ENCODE measurements at places on chromosomes 16 and 17.

DNA sequence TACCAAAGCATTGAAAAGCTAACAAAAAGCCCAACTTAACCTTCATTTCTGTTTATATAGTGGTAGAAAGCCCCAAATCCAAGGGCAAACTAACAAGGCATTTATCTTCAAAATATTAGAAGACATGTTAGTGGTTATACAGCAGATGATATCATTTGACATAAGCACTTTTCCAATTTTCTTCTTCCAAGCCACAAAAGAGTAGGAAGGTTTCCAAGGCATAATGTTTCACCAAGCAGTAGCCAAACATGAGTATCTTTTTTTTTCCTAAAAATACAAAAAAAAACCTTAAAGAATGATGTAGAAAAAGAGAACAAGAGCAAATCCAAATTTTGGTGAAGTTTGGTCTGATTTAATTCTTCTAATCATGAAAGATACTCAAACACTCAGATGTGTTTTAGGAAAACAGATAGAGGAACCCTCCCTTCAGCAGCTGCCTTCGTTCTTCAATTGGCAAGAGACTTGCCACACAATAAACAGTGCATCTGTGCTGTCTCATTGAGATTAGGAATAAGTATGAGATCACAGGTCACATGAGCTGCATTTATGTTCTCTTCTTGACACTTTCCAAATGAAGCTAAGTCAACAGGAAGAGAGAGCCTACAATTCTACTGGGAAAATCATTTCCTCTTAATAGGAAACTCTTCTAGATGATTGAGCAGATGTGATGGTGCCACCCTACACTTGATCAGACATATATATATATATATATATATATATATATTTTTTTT lies 106.7 kb downstream of the TTC19 start:
- no peak for DNase-seq

GRCh38 chr17:79073016-79073705 lies 1.5 kb upstream of the ENGASE start:
- no peak for DNase-seq

- DNase-seq, result no peak
Measured at GRCh38 chr17:21042458-21043295, at the start of gene USP22. Gene USP22 (minus strand): TSS chr17:21043011. CDS start chr17:21042835, 176 bp downstream.

GRCh38 chr17:27535975-27536374 lies 79.7 kb downstream of the KSR1 start:
- no peak for DNase-seq

DNA sequence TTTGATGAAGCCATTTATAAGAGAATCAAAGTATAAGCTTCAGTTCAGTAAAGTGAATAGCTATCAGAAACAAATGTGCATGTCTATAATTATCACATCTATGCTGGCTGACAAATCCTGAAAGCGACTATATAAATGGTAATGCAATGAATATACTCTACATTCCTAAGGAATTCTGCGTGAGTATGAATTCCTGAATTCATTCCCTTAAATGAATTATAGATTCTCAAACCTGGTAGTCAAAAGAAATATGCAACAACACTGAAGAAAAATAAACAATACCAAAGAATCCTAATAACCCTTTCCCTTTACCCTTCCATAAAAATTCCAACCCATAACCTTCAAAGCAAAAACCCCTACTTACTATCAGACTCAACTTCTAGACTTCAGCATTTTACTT lies 416.6 kb upstream of the PMFBP1 start:
- no peak for DNase-seq

- no peak for DNase-seq
Measured at GRCh38 chr16:62029947-62030346, 6.3 kb downstream of the CDH8 start.

GRCh38 chr16:88957887-88958577 lies 19.0 kb downstream of the CBFA2T3 start:
- no peak for DNase-seq

DNA sequence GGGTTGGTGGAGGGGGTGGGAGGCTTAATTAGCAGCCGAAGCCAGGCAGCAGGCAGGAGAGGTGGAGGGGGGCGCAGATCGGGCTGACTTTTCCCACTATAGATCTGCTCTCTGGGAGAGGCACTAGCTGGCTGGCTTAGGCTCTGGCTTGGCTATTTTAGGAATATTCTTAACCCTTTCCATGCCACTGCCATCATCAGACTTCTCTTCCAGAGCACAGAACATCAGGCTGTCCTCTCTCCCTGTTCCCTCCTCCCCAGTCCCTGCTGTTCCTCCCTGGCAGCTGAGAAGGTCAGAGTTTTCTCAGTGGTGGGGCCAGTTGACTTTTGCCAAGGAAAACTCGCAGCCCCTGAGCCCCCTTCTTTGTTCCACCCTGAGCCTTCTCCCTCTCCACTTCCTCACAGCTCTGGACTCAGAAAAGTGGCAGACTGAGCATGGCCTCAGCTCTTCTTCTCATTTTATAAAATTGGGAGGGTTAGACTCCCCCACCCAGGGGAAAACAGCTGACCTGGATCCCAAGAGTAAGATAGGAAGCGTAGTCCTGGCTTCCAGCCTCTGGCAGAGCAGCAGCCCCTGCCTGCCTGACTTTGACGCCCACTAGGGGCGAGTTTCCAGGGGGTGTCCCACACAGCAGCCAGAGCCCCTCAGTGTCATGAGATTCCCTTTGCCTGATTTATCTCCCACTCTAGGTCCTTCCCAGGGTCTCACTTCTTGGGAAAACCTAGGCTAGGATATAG lies 9.9 kb upstream of the C1QL1 start:
- DNase-seq, result no peak

- DNase-seq, result no peak
Measured at GRCh38 chr17:57597531-57598453, 147.3 kb downstream of the CCDC182 start.

DNA sequence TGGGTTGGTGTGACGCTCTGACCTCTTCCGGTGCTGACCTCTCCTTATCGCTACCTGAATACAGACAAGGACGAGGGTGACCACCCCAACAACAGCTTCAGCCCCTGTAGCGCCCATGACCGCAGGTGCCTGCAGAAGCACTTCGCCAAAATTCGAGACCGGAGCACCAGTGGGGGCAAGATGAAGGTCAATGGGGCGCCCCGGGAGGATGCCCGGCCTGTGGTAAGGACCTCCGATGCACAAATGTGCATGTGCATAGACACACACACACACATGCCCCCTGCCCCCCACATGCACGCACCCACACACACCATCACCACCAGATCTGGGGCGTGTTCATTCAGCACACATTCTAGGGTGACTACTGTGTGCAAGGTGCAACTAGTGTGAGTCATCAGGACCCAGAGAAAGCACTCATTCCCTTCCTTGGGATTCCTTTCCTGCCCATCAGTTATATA lies 9.7 kb downstream of the IGFBP4 start:
- no peak for DNase-seq

GRCh38 chr17:39979016-39979670 lies 1.5 kb upstream of the PSMD3 start:
- DNase-seq, result no peak

DNA sequence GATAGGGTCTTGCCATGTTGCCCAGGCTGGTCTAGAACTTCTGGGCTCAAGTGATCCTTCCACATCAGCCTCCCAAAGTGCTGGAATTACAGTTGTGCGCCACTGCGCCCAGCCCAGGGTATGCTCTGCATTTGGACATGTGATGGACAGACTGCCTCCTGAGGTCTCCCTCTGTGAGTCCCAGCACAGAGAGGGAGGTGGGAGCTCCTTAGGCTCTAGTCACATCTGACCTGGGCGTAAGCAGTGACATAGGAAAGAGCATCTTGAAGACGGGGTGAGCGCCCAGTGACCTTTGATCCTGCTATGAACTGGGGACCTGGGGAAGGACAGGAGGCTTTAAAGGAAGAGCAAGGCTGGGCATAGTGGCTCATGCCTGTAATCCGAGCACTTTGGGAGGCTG lies 2.2 kb upstream of the GFAP start:
- no peak for DNase-seq

DNA sequence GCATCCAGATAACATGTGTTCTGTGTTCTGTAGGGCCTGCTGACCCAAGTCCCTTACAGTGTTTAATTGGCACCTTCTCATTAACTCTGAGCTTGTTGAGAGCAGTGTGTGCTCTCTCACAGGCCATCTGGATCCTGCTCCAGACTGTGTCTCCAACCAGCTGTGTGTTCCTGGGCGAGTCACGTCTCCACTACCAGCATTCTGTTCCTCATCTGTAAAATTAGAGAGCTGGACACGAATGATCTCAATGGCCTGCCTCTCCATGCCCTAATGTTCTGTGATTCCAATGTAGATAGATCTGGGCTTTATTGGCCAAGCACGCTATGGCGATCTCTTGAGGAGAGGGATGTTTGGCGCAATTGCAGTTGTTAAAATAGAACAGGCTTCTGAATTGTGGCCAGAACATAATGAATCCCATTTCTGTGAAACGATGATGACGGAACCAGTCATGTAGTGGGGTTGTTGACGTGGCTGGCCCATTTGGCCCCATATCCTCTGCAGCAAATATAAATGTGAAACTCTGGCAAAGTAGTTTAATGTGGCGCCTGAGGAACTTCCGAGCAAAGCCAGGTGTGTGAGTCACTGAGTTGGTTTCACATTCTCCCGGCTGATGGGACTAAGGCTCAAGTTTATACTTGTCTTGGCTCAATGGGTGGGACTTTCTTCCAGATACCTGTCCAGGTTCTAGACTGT lies 22.2 kb downstream of the TBX4 start:
- DNase-seq, result no peak

DNA sequence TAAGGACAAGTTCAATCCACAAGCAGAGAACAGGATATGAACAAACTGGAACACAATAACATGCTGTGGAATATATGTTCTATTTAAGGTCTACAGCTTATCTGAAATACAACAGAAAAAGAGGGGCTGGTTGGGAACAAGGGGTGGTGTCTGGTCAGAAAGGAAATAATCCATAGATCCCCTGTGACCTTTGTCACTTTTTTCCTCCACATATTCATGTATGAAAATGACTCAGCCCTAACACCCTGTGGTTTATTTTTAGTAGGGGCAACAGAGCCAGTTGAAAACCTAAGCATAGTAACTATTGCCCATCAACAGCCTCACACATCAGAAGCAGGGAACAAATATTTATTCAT lies 12.3 kb upstream of the SPAG9 start:
- no peak for DNase-seq

- no peak for DNase-seq
Measured at GRCh38 chr17:14393723-14394122, 92.8 kb downstream of the HS3ST3B1 start.

DNA sequence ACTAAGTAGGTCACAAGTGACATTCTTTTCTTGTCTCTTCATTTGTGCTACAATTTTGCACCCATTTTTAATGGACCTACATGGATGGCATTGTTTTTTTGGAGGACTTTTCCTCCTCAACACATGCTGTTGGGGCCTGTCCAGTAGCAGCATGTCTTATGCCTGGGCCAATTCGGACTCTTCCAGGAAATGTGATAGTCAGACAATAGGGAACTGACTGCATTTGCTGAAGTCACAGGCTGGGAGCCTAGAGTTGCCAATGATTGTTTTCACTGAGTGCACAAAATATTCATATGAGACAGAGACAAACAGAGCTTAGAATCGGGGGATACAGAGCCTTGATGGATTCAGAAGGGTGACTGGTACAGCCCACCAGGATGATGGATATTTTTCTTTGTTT lies 867.3 kb upstream of the GOT2 start:
- DNase-seq, result no peak

GRCh38 chr17:81076141-81076679 lies 41.3 kb downstream of the BAIAP2 start:
- no peak for DNase-seq

Data from cortex of kidney (tissue), 1 donor.